ENCODE measurements at places on chromosomes 3 and 15.

DNA sequence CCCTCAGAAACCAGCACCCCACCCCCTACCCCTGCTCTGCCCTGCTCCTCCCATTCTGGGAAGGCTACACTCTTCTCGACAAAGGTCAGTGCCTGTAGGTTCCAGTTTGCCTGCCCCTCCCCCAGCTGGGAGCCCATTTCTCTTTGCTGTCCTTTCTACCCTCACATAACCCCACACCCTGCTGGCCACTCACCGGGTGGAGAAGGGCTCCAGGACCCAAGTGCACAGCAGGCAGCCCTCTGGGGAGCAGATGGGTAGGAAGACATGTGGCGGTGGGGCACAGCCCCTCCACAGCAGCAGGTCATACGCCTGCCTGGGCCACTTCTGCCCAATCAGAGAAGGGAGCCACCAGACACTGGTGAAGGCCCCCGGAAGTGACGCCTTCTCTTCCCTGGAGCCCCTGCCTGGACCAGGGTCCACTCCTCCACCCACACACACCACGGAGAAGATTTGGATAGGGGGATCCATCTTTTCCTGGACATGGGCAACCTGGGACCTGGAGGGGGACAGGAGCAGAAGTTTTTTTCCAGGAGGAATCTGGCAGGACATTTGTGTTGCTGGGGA is at the start of gene THPO:
TSS of gene THPO (minus strand) at position 326 of the 564 bp plus-strand sequence. CDS start 1,948 bp downstream, outside the sequence.
- no peak for DNase-seq

DNA sequence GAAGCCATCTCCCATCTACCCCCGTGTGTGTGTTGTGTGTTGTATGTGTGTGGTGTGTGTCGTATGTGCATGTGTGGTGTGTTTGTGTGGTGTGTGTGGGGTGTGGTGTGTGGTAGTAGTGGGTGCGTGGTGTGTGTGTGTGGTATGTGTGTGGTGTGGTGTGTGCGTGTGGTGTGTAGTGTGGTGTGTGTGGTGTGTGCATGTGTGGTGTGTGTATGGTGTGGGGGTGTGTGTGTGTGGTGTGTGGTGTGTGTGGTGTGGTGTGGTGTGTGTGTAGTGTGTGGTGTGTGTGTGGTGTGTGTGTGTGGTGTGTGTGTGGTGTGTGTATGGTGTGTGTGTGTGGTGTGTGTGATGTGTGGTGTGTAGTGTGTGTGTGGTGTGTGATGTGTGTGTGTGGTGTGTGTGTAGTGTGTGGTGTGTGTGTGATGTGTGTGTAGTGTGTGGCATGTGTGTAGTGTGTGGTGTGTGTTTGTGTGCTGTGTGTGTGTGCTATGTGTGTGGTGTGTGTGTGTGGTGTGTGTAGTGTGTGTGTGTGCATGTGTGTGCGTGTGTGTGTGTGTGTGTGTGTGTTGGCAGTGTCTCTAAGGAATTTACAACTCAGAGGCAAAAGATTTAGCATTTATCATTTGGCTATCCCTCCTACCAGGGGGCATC is 156.3 kb upstream of the TMEM108 start:
- no peak for DNase-seq

DNA sequence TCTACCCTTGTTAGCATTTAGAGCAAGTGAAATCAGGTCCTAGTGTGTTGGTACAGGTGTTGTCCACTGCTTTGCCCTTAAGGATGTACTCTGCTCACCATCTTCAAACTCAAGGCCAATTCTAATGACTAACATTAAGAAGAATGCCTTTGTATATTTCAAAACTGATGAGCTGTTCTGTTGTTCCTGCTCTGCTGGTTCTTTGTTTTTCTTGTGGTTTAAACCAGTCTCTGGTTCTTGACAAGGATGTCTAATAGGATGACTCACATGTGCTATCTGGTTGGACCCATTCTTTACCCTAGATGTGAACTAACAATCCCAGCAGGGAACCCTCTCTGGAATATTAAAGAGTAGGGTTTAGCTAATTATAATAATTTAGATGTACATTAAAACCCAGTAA is 17.3 kb downstream of the ABHD5 start:
- no peak for DNase-seq

GRCh38 chr3:71447197-71447596 is 136.3 kb downstream of the FOXP1 start:
- DNase-seq = no peak

DNA sequence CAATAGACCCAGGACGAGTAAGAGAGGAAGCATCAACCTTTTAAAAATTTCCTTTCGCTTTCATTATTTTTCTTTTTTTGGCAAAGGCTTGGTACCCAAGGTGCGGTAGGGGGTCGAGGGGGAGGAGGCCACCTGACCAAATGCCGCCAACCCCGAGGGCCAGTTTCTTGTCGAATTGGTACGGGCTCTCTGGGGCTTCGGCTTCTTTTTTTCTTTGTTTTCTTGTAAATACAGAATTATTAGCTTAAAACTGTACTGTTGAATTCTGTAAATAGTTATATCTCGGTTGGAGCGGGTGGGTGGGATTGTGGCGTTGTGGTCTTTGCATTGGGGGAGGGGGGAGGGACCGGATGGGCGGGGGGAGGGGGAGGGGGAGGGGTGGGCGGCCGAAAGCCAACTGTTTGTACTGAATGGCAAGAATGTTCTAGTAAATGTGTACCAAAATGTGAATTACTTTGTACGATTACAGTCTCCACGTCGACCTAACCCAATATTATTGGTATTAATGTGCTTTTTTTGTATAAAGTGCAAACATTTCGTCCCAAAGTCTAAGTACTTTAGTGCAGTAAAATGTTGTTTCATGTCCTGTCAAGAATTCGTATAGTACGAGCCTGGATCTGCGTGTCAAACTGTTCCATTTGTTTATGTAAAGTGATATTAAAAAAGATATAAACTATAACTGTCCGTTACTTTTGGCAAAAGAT is 4.7 kb downstream of the ZIC1 start:
- DNase-seq = no peak

DNA sequence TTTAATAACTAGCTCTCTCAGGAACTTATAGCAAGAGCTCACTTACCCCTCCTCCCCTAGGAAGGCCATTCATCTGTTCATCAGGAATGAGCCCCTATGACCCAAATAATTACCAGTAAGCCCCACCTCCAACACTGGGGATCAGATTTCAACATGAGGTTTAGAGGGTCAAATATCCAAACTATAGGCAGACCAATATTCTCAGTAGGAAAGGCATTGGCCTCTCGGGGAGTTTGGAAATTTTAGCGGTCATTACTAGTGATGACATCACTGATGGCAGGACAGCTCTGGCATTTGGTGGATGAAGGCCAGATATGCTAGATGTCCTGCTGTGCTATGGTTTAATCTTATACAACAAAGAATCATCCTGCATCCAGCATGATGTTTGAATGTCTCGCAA is 15.2 kb upstream of the CD47 start:
- DNase-seq = no peak

DNA sequence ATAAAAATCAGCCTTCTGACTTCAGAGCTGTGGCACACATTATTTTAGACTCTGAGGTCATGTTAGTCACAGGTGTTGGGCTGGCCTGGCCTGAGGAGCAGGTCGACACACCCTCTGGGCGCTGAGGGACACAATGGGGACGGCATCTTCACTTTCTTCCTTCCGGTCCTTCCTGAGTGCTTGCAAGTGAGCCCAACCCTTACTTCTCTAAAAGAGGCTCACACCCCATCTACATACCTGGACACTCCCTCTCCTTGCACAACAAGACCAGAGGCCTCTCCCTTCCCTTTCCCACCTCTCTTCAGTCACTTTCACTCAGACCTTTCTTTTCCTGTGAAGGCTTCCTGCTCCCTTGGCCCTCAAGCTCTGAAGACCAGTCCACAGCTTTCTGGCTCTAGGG is 85.4 kb downstream of the XXYLT1 start:
- no peak for DNase-seq

- DNase-seq = no peak
Measured at GRCh38 chr15:92197746-92198145, 195.9 kb upstream of the ST8SIA2 start.

DNA sequence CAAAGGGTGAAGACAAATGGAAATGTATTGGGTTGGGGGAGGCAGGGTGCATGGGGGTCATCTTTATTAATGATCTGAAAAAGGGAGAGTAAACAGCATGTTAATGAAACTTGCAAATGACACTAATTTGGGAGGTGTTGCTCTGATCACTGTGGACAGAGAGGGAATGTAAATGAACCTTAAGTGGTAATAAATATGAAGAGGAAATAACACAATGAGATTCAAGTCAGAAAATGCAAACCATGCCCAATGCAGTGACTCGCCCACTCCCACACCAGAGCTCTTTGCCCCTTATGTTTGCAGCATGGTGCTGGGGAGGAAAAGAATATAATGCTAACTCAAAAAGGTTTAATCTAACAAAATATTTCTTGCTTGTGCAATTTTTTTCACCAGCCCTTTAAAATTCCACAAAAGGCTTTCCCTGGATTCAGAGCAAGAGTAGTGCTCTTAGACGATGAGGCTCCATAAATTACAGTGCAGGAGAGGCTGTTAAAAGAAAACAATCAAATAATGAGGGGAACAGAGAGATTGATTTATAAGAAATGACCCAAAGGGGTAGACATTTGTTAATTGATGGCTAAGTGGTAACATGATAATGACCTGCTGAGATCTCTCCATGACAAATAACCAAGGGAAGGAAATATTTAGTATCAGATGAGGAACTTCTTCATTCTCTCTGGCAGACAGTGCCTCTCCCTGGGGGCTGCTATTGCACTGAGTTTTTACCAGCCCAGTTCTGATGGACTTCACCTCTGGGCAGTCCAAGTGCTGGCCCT is 210.0 kb upstream of the PPP2R3A start:
- DNase-seq = no peak

GRCh38 chr15:101437618-101438481 is 51.7 kb downstream of the PCSK6 start:
- no peak for DNase-seq

DNA sequence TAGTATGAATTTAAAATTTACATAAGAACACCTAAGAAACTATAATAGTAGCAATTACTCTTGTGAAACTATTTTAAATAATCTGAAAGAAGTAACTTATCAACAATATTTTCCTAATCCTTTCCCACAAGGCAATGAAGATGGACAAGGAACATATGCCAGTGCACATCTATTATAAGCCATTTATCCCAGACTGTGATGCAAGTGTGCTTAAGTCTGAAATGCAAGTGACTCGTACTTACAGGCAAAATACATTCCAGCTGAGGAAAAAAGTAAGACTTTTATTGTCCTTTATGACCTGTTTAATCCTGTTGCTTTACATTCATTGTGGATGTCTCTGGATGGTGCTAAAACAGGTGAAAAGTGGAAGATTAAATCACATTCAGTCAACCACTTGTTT is 709.4 kb downstream of the ZNF385D start:
- no peak for DNase-seq

DNA sequence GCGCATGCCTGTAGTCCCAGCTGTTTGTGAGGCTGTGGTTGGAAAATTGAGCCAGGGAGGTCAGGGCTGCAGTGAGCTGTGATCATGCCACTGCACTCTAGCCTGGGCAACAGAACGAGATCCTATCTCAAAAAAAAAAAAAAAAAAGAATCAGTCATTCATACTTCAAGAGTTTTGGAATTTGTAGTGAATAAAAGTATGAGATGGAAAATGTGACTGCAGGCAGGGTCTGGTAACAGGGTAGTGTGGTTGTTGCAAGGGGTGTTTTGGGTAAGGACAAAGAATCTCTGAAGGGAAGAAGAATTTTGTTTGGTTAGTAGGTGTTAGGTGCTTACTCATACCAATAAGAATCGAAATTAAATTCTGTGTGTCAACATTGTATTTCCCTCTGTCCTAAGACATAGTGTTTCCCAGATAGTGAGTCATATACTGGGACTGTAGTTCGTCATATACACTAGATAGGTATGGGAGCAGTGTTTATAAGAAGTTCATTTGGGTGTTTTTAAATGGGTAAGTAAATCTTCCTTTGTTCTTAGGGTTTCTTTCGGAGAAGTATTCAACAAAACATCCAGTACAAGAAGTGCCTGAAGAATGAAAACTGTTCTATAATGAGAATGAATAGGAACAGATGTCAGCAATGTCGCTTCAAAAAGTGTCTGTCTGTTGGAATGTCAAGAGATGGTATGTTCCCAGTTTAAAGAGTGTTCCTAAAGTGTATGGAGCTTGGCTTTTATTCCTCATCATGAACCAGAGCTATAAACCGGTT is 14.2 kb downstream of the NR1D2 start:
- DNase-seq = no peak

GRCh38 chr15:78358102-78358870 is 18.1 kb downstream of the CRABP1 start:
- DNase-seq = no peak

GRCh38 chr3:142849148-142849547 is 39.7 kb downstream of the PCOLCE2 start:
- no peak for DNase-seq

GRCh38 chr15:42491539-42492225 is 741 bp upstream of the ZNF106 start:
- no peak for DNase-seq

DNA sequence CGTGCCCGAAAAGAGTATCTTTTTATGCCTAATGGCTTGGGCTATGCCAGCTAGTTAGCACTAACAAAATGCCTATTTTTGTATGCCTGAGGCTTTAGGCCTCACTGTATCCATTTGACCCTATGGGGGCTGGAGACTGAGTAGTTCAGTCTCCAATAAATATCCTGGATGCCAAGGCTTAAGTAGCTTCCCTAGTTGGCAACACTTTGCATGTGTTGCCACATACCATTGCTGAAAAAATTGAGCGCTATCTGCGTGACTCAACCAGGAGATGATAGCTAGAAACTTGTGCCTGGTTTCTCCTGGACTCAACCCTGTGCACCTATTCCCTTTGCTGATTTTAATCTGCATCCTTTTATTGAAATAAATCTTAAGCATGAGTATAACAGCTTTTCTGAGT is 58.4 kb upstream of the ATP2C1 start:
- no peak for DNase-seq

- DNase-seq = no peak
Measured at GRCh38 chr3:119628816-119629445, 31.2 kb downstream of the PLA1A start.

- DNase-seq = no peak
Measured at GRCh38 chr3:133991637-133992036, 38.1 kb downstream of the SLCO2A1 start.
